Progenitor cell of endocrine pancreas (in vitro differentiated cells): ENCODE measurements at places on chromosomes 3 and 15. TPM values are rescaled to one million over a fixed set of nuclear protein-coding genes. Genes with fewer than 3 reads are reported as not detected.

- no peak for DNase-seq
These were observed 379.6 kb upstream of the PDZRN3 start for GRCh38 chr3:74004386-74004785.

- DNase-seq, result no peak
These were observed 17.7 kb downstream of the FOXB1 start for GRCh38 chr15:60021589-60022378.

DNA sequence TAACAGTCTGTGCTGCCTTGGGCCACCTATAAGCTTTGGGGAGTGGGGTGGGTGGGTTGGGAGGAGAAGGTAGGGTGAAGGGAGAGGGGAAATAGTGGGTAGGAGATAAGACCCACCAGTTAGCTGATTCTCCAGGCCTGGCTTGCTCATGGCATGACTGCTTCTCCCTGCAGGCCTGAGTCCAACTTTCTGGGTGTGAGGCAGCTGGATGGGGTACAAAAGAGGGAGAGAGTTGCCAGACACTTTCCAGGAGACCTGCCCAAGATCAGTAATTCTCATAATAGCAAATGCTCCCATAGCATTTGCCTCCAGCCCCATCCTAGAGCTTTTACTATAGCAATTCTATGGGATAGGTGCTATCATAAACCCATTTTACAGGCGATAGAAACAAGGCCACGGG is 7.7 kb downstream of the CGNL1 start:
- no peak for DNase-seq

- DNase-seq, result no peak
These were observed 268.5 kb downstream of the WNT5A start for GRCh38 chr3:55218577-55218976.

GRCh38 chr3:177710506-177710905 is 513.2 kb upstream of the TBL1XR1 start:
- no peak for DNase-seq

- no peak for DNase-seq
These were observed 3.4 kb downstream of the TSC22D2 start for GRCh38 chr3:150411546-150411945.

DNA sequence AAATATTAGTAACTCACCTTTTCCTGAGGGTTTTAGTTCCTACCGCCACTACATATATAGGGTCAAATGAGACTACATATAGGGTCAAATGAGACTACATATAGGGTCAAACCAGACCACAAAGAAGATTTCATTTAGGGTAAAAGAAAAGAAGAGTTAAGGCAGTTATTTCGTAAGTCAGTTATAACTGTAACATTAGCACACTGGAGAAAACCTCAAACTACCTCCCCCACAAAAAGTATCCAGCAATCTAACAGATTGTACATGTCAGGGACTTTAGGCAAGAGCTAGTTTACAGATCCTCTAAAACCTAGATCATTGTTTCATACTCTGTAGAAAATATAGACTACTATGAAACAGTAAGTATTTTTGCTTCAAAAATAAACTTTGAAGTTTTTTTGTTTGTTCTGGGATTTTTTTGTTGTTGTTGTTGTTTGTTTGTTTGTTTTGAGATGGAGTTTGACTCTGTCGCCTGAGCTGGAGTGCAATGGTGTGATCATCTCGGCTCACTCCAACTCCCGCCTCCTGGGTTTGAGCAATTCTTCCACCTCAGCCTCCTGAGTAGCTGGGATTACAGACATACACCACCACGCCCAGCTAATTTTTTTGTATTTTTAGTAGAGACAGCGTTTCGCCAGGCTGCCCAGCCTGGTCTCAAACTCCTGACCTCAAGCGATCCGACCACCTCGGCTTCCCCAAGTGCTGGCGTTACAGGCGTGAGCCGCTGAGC is 92.4 kb upstream of the CGNL1 start:
- DNase-seq, result no peak

GRCh38 chr15:82647045-82647834 is at the start of gene CPEB1:
CPEB1 (minus strand) TSS chr15:82647363; CDS start chr15:82628459, 18,904 bp downstream.
- DNase-seq, result no peak

DNA sequence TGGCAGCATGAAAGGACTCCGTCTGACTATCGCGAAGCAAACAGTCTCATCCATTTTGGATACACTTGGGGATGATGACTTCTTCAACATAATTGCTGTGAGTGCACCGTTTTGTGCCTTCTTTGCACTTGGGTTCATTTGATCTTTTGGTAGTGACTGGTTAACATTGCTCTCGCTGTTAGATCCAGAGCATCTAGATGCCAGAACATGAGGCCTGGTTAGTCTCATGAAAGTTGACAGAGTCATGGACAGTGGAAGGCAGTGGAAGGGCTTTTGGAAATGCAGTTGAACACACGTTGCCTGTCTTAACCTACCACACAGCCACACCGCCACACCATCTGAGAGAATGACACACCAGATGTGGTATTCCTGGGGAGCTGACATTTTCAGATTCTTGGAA is 357.9 kb downstream of the LRTM1 start:
- no peak for DNase-seq

GRCh38 chr15:85761635-85762034 is 33.1 kb downstream of the KLHL25 start:
- DNase-seq, result no peak

GRCh38 chr3:178631950-178632349 is 95.7 kb downstream of the KCNMB2 start:
- DNase-seq, result no peak

GRCh38 chr3:12947504-12948369 is 106.4 kb upstream of the RPL32 start:
- no peak for DNase-seq

GRCh38 chr3:134029734-134030378 is at the start of gene SLCO2A1:
SLCO2A1 (minus strand) TSS chr3:134029925; CDS start chr3:134029802, 123 bp downstream.
- DNase-seq, result peak; percentile 66

GRCh38 chr3:123576122-123576521 is 8.7 kb downstream of the HACD2 start:
- DNase-seq, result no peak

GRCh38 chr15:92166029-92166428 is 227.7 kb upstream of the ST8SIA2 start:
- DNase-seq, result no peak

DNA sequence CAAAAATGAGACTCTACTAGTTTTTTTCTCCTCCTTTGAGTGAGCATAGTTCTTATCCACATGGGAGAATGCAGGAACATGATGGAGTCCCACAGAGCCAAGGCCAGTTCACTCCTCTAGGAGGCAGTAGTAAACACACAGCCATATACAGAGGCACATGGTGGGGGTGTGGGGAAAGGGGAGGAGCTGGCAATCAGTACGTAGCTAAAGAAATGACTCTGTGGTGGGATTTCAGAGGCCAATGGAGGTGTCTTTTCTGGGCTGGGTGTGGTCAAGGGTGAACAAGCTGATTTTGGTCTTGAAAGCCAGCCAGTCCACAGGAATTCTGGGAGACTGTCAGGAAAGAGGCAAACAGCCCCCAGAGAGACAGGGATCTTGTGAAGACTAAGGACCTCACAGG is 6.6 kb upstream of the RAB11A start:
- DNase-seq, result no peak

- DNase-seq, result no peak
These were observed 19.0 kb downstream of the TBC1D2B start for GRCh38 chr15:78058401-78058935.

GRCh38 chr15:90451053-90451850 is 63.2 kb downstream of the IQGAP1 start:
- DNase-seq, result no peak

DNA sequence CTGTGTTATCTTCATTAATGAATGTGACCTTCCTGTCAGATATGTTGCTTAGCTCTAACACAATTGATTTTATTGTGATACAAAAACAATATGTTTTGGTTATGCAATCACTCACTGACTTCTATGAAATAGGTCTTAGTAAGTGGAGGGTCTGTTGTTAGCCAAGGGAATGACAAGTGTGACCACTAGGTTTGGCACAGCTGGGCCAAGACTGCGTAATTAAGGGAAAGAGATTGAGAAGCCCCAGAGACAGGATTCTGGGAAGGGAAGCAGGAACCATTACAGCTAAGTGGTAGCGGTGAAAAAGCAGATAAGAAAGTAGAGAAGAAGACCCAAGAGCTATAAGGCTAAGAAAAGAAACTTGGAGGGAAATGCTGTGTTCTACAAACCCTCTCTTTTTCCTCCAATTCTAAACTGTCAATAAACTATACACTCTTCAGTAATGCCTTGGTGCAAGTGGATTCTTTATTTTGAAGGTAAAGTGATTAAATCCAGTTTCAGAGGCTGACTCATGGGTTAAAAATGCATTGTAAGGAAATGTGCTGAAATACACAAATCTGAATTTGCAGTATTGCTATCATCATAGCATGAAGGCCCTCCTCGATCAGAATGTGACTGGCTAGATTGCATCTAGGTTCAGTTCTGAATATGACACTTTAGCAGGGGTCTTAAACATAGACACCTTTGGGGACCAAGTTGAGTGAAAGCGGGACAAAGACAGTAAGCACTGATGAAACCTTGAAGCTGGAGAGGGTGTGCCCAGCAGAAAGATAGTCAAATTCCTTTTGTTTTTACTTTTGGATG is 26.1 kb downstream of the KCNMB2 start:
- DNase-seq, result no peak

DNA sequence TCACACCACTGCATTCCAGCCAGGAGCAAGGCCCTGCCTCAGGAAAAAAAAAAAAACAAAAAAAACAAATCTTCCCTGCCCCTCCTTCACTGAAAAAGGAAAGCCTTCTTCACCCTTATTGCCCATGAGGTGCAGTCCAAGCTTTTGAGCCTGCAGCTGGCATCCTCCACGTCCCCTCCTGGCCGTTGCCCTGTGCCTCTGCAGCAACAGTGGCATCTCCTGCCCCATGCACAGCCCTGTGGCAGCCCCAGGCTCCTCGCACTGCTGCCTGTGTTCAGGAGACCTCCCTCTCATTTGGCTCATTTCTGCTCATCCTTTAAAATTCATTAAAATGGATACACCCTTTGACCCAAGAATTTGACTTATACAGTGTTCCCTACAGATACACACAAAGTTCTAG is 72.7 kb upstream of the PLXNA1 start:
- DNase-seq, result no peak

- no peak for DNase-seq
These were observed 212.8 kb upstream of the C2CD4B start for GRCh38 chr15:62377736-62378480.

GRCh38 chr3:56144805-56145204 is 323.5 kb downstream of the ERC2 start:
- DNase-seq, result no peak

DNA sequence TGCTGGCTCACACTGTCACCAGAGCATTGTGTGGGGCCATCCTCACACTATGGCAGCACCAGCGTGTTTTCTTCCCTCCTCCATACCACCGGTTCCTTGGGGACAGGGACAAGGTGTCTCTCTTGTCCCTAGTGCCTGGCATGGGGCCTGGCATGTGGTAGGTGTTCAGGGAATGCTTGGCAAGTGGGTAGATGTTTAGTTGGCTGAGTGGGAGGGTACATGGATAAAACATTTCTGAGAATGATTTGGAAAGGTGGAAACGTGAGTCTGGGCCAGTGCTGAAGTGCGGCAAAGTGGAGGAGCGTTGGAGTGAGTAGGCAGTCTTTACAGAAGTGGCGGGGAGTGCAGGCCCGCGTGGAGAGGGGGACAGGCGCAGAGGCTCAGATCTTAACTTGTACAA is 15.0 kb downstream of the SNAPC5 start:
- no peak for DNase-seq

DNA sequence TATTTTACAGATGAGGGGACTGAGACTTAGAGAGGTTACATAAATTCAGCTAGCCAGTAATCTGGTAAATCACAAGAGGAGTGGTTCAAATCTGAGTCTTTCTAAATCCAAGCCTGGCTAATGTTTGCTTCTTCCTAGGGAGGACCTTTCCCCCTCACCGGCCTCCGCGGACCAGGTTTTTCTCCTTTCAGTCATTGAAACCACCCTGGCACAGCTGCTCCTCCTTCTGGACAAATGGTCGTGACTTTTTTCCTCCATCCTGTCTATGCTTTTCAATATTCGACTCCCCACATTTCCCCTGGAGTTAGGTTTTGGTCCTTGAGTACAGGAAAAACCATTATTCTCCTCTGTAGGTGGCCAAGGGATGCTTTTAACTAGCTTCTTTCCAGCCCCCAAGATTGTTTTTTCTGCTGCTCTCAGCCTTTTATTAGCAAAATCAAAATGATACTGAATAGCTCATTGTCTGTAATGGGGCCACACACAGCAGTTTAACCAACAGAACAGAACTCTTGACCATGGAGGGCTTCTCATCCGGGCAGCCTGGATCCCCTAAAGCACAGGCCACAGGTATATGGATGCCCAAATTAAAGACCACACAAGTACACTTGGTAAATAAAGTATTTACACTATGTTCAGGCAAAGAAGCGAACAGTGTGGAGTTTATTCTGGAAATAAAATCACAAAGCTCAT is 85.9 kb upstream of the KLHL25 start:
- no peak for DNase-seq

GRCh38 chr3:171508676-171509075 is 48.5 kb upstream of the TNIK start:
- no peak for DNase-seq

- no peak for DNase-seq
These were observed 2.3 kb downstream of the MEGF11 start for GRCh38 chr15:66251065-66251789.

WDR49 gene
- total RNA-seq, result 0.43 and 0.91 TPM in 2 replicates

TPM1 gene
- total RNA-seq, result 284 and 300 TPM in 2 replicates

TIGIT gene
- not detected in 2 replicates for total RNA-seq

PIGX gene
- 26.1 and 28.3 TPM in 2 replicates for total RNA-seq

TNFSF10 gene
- total RNA-seq, result 0.36 and 0.72 TPM in 2 replicates

CHRNA7 gene
- 5.1 and 5.7 TPM in 2 replicates for total RNA-seq

OR5K2 gene
- total RNA-seq, result not detected in 2 replicates

DGKG gene
- total RNA-seq, result 0.17 and 0.44 TPM in 2 replicates

TEX55 gene
- total RNA-seq, result not detected in 2 replicates

PLS1 gene
- 15.7 and 16.0 TPM in 2 replicates for total RNA-seq

CP gene
- 0.93 and 1.0 TPM in 2 replicates for total RNA-seq

CTDSPL gene
- 53.3 and 55.3 TPM in 2 replicates for total RNA-seq

RTP4 gene
- not detected in 2 replicates for total RNA-seq
